Activated naive CD4-positive, alpha-beta T cell (primary cell): ENCODE measurements at places on chromosomes 3 and 15.

DNA sequence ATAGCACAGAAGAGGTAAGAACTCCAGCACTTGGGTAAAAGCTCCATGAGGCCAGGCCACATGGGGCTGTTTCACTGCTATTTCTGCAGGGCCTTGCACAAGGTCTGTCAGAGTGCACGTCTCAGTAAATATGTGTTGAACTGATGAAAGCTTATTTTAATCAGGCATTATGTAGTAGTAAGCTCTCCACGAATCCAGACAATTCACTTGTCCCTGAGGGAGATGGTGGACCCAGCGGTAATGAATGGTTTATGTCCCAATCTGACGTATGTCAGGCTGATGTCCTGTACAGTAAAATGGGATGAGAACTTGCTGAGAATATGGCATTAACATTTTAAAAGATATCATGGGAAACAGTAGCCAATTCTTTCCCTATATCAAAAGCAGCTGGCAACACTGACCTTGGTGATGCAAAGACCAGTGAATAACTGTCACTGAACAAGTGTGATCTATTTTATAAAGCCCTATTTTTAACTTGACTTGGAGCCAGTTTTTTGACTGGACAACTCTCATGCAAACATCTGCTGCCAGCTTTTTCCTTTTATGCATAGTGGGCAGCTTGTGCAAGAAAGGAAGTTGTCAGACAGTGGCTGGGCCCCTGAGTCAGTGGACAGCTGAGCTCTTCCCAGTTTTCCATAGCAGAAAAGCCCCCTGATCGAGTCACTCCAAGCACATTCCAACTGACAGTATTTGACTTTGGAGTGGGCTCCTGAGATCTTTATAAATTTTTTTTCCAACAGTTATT, 519.8 kb upstream of the MDFIC2 start:
- DNase-seq: no peak

GRCh38 chr3:20320489-20320888, 134.5 kb upstream of the SGO1 start:
- DNase-seq: no peak

DNA sequence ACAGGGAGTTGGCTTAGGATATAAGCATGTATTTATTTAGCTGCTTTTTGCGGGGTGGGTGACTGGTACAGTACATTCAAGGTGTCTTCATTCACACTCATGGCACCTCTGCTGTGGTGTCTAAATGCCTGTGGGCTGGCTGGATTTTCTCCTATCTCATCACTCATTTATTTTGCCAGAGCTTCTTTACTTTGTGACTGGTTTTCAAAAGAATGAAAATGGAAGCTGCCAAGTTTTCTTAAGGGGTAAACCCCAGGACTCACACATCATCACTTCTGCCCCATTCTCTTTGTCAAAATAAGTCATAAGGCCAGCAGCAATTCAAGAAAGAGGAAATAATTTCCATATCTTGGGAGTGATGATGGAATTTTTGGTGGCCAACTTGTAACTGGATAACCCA, 493.4 kb upstream of the ALCAM start:
- DNase-seq: no peak

DNA sequence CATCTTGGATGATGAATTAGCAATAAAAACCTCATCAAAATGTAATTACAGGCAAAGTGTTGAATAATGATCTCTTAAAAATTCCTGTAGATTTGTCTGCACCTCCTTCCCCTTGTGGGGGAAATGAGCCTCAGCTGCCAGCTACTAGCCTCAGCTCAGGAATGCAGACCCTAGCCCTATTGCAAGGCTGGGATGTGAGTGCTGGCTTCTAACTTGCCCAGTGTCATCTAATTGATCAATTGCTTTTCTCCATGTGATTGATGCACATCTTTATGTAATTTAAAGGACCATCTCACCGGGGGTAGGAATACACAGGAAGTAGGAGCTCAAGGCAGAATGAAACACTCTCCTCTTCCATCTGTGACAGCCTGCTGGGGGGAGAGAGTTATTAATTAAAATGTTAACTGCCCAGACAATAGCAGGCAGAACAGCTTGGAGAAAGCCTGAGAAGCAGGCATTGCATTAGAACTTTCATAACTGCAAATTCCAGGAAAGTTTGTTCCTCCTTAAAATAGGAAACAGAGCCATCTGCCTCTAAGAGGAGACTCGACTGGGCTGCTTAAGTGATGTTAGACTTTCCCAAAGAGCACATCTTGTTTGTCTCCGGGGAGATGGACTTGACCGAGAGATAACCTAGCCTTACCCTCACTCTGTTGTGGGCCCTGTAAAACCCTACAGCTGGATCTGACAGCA, 69.6 kb downstream of the LRTM1 start:
- no peak for DNase-seq

DNA sequence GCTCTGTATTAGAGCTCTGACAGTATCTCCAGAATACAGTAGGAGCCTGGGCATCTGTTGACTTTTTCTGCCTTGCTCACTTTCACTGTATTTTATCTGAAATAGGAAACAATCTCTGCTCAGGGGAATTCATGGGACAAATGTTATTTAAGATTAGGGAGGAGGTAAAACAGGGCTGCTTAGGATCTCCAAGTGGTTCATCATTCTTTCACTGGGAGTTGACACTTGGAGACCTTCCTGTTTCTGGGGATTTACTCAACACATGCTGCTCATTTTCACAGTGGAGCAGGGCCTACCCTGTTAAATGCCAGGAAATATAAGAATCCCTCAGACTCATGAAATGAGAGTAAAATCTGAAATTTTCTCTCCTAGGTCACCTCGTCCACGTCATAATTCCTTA, 185.5 kb downstream of the GAP43 start:
- no peak for DNase-seq

GRCh38 chr3:57594576-57594975, 2.6 kb downstream of the ARF4 start:
- DNase-seq: no peak

- no peak for DNase-seq
These were observed 420.5 kb downstream of the EPHB1 start for GRCh38 chr3:135215516-135215915.

DNA sequence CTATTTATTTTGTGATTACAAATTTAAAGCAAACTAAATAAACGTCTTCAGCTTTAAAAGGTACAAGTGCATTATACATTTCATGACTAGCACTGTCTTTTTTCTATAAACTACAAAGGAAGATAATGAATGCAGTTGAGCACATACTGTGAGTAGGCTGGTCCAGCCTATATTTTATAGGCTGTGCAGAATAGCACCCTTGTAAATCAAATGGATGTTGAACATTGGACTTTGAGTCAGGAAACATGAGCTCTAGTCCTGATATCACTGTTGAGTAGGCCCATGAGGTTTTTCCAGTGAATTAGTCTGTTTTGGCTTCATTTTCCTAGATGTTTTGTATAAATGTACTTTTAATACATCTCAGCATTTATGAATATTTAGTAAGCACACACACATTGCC, 447.3 kb upstream of the KCNMB2 start:
- no peak for DNase-seq

- DNase-seq: no peak
These were observed 276.7 kb upstream of the SGO1 start for GRCh38 chr3:20462723-20463122.

- DNase-seq: no peak
These were observed 316.8 kb downstream of the POLQ start for GRCh38 chr3:121228971-121229370.

DNA sequence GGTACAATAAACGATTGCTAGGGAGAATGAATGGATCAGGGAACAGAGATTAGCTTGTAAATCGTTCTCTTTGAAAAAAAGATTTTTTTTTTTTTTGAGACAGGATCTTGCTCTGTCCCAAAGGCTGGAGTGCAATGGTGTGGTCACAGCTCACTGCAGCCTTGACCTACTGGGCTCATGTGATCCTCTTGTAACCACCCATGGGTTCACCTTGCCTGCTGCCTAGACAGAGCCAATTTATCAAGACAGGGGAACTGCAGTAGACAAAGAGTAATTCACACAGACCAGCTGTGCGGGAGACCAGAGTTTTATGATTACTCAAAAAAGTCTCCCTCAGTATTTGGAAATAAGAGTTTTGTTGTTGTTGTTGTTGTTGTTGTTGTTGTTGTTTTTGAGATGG, 39.6 kb downstream of the METTL6 start:
- DNase-seq: no peak

GRCh38 chr3:24680214-24680967, 185.7 kb upstream of the THRB start:
- no peak for DNase-seq

GRCh38 chr15:94107652-94108051, 123.7 kb upstream of the MCTP2 start:
- no peak for DNase-seq

DNA sequence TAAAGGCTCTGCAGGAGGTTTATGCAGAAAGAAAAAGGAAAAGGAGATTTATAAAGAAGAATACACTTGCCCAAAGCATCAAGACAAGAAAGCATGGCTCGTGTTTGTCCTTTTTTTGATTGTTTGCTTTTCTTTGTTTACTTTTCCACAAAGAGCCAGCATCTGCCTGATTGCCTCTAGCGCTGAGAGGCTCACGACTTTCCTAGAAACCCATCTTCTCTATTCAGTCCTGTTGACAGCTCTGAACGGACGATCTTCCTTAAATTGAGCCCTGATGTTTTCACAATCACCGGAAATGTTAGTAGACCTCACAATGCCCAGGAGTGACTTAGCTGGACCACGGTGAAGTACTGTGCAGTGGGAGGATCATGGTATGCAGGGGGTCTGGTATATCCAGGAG, 12.4 kb downstream of the GP5 start:
- DNase-seq: no peak

DNA sequence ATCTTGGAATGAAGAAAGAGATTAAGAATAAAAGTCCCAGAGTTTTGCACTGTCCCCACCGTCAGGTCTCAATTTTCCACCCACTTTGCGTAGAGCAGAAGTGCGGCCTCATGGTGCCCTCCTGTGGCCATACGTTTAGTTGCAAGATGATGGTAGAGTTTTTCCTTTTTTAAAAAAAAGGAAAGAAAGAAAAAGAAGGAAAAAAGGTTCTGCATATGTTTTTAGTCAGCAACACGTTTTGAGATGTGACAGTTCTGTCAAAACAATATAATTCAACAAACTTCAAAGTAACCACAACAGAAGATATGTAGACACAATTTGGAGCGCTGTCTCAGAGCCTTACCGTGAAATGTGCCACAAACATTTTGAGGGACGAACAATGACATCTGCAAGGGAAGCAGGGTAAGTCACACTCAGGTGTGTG, 24.6 kb downstream of the EBLN2 start:
- DNase-seq: peak; percentile 4

- no peak for DNase-seq
These were observed 106.5 kb downstream of the TPRA1 start for GRCh38 chr3:127483902-127484591.

DNA sequence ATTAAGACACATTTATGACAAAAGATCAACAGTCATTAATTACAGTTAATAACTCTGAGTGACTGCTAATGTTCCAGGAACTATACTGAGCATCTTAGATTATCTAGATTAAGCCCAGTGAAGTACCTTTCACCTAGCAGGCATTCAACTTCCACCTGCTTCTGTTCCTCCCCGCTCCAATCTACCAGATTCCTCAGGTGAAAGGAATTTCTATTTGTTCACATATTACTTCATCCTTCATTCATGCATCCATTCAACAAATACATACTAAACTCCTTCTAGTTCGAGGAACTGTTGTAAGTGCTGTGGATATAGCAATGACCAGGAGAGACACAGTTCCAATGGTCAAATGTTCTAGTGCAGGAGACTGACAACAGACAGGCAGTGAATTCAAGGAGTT, 139.3 kb downstream of the FILIP1L start:
- no peak for DNase-seq

GRCh38 chr3:150588027-150588830, 14.9 kb upstream of the SELENOT start:
- no peak for DNase-seq

DNA sequence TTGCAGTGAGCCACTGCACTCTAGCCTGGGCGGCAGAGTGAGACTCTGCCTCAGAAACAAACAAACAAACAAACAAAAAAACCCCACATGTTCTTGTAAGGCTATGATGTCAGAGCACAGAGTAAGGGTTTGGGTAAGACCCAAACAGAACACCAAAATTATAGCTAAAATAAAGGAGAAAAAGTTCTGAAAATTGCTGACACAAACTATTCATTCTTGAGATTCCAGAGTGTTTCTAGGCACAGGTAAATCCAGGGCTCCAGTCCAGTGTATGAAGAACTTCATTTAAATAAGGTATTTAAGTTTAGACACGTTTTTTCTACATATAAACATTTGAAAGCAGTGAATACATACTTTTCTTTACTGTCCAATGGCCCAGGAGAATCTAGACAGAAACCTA, 3.9 kb downstream of the CDC25A start:
- DNase-seq: no peak
